ENCODE measurements at places on chromosomes 7 and 10.
A peak's percentile ranks its signal among the peaks of the same experiment; 100 is the strongest.

GRCh38 chr7:155184923-155185322, 112.8 kb upstream of the INSIG1 start:
- DNase-seq: no peak

DNA sequence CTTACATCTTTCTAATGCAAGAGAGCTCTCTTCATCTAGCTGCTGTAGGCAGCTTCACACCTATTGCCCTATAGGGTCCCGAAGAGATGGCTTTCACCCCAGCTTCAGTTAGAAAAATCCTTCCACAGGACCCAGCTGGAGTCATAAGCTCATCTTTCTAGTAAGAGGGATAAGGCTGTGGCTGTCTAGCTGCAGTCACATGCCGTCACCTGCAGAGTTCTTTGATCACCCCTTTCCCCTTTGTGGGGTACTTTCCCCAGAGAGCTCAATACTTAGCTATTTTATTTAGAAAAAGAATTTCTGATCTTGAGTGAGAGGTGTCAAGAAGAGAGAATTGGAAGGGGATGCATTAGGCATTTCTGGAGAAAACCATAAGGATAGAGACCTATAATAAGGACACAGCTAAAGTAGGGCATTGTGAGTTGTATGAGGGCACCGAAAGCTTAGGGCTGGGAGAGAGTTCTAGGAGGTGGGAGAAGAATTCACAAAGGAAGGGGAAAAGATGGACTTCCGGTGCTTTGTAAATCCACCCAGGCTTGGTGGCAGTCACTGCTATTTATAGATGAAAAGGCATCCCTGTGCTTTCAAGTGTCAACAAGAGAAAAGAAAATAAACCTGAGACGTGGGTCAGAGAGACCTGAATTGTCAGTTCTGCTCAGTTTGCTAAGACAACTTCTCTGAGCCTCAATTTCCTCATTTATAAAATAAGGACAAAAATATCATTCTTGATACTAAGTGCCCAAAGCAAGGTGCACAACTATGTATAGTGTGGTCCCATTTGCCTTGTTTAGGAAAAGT, 11.1 kb upstream of the ST8SIA6 start:
- no peak for DNase-seq

- no peak for DNase-seq
Observed at GRCh38 chr7:577741-578370, 58.2 kb upstream of the PDGFA start.

- no peak for DNase-seq
Observed at GRCh38 chr10:115674496-115674895, 581.3 kb downstream of the ATRNL1 start.

DNA sequence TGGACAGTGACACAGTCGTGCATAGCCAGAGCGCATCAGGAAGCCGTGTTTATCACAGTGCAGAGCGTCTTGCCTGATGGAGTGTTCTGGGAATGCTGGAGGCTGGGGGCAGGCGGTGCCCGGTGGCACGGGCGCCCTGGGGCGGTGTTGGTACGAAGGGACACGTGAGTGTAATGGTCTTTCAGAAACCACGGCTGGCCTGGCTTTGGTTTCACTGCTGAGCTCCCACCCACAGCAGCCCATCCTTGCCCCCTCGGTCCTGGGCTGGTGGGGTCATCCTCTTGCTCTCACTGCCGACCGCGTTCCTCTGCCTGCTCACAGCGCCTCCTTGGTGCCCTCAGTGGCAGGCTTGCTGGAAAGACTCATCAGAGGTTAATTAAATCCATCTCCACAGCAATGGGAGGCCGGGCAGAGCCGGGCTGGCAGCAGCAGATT, 50.6 kb downstream of the NKX6-2 start:
- DNase-seq: no peak

DNA sequence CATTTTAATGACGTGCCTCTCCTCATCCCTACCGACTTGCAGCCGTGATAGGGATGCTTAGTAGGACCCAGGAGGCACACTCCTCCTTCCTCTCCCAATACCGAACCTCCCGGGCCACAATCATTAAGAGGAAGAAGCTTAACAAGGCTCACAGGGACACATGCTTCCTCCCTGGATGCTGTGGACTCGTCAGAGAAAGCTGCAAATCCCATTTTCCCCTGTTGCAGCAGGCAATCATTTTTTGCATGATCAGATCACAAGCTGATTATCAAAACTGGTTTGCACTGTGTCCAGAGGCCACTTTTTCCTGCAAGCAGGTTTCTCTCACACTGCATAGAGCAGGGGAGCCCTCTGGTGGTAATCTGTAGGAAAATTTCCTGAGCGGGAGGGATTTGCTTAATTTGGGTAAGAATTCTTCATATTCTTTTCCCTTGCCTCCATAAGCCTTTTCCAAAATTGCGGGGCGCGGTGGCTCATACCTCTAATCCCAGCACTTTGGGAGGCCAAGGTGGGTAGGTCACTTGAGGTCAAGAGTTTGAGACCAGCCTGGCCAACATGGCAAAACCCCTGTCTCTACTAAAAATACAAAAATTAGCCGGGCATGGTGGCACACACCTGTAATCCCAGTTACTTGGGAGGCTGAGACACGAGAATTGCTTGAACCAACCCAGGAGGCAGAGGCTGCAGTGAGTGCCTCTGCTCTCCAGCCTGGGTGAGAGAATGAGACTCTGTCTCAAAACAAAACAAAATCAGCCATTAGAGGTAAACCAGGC, 16.1 kb upstream of the LAMB4 start:
- peak; percentile 5 for DNase-seq

DNA sequence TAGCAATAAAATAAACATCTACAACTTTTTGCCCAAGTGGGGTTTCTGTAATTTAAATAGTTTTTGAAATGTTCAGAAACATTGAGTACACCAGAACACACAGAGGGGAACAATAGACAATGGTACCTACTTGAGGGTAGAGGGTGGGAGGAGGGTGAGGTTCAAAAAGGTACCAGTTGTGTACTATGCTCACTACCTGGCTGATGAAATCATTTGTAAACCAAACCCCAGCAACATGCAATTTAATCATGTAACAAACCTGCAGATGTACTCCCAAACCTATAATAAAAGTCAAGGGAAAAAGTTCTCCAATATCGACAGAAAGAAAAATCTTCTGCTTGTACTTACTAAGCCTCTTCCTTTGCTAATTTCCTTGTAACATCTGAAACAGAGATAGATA, 4.2 kb upstream of the TES start:
- DNase-seq: no peak

DNA sequence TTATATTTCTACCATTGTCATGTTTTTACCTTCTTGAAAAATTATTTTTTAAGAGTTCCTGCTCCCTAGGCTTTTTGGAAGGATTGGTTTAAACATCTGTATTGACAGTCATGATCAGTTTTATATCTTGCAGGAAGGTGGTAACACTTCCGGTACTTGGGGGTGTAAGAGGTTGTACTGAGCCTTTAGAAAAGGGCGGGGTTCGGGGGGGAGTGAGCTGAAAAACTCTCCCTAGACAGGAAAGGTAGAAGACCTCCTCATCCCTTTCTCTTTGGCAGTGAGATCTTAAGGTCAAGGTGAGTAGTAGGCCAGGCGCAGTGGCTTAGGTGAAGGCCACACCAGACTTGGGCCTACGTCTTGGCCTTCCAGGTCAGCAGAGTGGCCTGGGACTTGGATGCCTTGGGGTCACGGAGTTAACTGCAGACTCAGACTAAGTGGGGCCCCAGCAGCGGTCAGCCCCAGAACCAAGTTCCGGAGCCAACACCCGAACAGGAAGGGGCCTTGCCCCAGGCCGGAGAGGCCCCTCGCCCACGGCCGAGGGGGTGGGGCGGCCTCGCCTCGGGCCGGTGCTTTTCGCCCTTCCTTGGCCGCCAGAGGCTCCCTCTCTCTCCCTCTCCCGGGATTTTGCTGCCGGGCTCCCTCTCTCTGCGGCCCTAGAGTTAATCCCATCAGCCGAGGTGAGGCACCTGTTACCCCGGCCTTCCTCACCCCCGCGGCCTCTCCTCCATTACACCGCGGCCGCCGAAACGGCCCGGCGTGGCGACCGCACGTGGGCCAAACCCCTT, at the start of gene PPP1R9A:
TSS of gene PPP1R9A (plus strand) at position 569 of the 785 bp plus-strand sequence. CDS start 2,520 bp downstream, outside the sequence.
- no peak for DNase-seq

GRCh38 chr10:72058989-72059842, 29.1 kb downstream of the SPOCK2 start:
- DNase-seq: peak; percentile 49

- no peak for DNase-seq
Observed at GRCh38 chr7:85396676-85397075, 209.8 kb upstream of the SEMA3D start.

GRCh38 chr7:155792315-155792960, 19.8 kb downstream of the SHH start:
- no peak for DNase-seq

All from stimulated activated CD4-positive, alpha-beta T cell treated with anti-CD3 and anti-CD28 coated beads, Interleukin-1b, Interleukin-23, amount 100 ng/mL, for 4 hours (primary cell).